Activated CD4-positive, alpha-beta memory T cell treated with anti-CD3 and anti-CD28 coated beads for 36 hours (primary cell): ENCODE measurements at places on chromosomes 4 and X.

GRCh38 chr4:85815796-85816459, 341.0 kb downstream of the ARHGAP24 start:
- DNase-seq, result no peak

GRCh38 chrX:47232197-47232802, 509 bp upstream of the USP11 start:
- DNase-seq, result no peak

GRCh38 chr4:26001413-26001812, 87.4 kb downstream of the SMIM20 start:
- no peak for DNase-seq

DNA sequence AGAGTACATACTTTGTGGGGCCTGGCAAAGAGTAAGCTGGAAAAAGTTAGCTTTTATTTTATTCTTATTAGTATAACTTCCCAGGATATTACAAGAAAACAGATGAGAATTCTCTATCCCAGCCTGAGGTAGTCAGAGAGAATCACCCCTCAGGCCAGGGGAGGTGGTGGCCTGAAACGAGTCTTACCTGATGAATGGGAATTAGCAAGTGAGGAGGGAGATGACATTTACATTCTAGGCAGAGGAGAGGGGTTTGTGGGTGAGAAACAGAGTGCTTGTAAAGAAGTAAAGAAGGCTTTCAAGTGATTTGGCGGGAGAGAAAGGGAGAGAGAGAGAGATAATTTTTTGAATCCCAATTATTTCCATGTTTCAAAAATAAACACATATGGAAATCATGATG, 39.3 kb upstream of the PDK3 start:
- no peak for DNase-seq

DNA sequence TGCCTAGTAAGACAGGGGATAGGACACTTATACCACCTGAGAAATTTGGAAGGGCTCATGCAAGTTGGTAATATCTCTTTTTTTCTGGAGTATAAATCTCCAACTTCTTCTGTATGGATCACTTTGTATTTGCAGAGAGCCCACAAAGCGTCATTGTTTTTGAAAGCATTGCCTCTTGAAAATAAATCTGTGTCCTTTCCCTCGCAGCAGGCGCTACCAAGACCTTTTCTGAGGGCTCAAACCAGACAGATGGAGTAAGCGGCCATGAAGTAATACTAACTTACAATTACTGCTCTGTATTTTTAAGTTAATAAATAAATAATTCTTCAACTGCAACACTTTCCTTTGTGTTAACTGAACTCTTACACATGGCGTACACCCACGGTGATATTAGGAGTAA, 56.0 kb upstream of the FBXW7 start:
- no peak for DNase-seq

DNA sequence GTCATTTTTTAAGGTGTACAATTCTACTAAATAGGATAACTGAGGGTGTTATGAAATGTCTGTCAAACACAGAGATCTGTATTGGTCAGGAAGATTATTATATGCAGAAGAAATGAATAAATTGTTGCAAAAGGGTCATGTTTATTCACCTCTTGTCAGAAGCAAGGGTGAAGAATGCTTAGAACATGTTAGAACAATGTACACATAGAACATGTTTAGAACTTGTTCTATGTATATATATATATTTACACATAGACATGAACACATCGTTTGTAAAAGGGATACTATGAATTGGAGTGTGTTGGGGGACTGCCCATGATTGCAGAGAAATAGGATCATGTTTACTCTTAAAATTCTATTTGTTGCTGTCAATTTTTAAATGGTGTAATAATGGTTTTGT, 28.0 kb upstream of the TMEM150C start:
- DNase-seq, result no peak

DNA sequence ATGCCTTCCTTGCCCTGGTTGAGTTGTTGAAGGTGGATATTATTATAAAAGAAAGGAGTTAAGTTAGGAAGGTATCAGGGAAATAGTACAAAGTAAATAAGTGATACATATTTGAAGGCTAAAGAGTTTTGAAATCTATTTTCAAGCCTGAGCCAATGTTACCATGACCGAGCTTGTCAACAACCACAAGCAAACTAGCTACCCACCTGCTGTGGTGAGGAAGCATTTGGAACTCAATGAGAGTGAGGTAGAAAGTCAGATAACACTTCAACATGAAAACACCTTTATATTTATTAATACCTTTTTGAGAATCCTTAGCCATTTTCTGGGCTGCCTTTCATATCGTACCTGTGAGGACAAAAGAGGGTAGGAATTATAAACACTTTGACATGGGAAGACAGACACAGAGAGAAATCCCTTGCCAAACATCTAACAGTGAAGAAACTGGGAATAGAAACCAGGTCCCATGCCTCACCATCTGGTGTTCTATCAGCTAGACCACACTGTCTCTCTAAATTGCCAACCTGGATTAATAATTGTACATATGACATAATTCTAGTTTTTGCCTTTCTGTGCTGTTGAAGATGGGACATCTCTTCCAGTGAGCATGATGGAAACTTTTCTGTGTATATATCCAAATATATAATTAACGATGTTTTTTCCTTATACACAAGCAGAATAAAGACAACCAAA, 606.4 kb upstream of the NR3C2 start:
- no peak for DNase-seq

DNA sequence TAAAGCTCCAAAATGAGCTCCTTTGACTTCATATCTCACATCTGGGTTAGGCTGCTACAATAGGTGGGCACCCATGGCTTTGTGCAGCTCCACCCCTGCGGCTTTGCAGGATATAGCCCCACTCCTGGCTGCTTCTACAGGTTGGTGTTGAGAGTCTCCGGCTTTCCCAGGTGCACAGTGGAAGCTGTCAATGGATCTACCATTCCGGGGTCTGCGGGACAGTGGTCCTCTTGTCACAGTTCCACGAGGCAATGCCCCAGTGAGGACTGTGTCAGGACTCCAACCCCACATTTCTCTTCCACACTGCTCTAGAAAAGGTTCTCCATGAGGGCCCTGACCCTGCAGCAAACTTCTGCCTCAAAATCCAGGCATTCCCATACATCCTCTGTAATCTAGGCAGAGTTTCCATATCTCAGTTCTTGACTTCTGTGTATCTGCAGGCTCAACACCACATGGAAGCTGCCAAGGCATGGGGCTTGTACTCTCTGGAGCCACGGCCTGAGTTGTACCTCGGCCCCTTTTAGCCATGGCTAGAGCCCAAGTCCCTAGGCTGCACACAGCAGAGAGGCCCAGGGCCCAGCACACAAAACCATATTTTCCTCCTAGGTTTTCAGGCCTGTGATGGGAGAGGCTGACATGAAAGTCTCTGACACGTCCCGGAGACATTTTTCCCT, 342.8 kb downstream of the FAM47B start:
- DNase-seq, result no peak

DNA sequence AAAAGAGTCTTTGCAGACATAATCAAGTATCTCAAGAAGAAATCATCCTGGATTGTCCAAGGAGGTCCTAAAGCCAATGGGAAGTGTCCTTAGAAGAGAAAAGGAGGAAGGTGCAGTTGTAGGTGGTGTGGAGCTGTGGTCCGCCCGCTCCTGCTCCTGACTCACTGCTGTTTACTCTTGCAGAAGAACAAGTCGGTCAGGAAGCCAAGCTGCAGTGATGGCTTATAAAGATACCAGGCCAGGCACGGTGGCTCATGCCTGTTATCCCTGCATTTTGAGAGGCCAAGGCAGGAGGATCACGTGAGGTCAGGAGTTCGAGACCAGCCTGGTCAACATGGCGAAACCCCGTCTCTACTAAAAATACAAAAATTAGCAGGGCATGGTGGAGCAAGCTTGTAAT, 66.4 kb upstream of the ATP6AP2 start:
- no peak for DNase-seq

- DNase-seq, result no peak
Observed at GRCh38 chrX:102654696-102655095, 3.4 kb downstream of the GPRASP1 start.

- DNase-seq, result no peak
Observed at GRCh38 chr4:69156913-69157312, 57.6 kb downstream of the UGT2B11 start.

DNA sequence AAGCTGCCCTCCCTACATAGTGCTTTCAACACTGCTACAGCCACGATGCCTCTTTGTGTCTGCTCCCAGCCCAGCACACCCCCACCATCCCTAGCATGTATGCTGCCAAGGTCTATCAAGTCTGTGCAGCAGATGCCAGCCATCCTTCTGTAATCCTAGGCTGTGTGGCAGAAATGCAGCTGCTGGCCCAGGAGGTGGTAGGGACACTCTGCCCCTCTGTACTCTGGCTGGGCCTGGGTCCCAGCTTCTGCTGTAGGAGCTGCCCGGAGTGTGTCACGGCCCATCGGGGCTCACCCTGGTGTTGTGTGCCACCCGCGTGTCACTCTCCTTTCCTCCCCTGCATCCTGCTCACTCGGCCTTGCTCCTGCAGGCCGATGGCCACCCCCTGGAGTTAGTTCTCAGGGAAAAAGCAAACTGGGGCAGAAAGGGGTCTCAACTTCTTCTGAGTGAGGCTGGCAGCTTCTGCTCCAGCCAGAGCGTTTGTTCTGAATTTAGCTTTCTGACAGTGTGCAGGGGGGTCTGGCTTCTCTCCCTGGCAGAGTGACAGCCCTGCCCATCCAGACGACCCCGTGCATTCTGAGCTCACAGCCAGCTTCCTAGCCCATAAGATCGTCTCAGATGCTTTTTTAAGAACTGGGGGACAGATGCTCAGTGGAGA, 22.7 kb downstream of the PSAPL1 start:
- no peak for DNase-seq

DNA sequence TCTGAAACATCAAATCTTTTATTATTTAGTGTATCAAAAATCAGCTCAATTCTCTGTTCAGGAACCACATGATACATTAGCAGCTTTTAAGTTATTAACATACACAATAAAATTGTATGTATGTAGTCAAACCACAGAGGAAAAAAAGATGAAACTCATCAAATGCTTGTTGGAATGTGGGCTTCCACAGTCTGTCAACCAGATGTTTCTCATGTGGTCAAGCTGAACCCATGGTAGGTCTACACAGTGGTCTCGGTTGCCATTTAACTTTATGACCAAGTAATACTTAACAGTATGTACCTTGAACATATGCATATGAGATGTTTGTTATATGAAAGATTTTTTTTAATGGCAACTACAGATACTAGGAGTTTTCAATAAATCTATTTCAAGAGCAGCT, 427.8 kb downstream of the IL15 start:
- no peak for DNase-seq

DNA sequence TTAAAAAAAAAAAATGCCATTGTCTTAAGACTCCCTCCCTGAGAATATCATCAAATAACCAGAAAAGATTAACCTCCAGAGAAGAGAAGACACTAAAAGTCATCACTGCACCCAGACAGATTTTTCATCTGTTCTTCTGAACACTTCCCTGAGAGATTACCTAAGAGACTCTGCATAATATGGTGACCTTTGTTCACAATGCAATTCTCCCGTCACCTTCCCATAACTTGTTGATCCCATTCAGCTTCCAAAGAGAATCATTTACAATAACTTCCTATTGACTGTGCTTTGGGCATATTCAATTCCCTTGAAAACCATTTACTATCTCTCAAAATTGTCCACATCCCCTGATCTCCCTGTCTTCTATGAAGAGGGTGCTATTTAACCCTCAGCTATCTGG, 85.1 kb upstream of the SMAD1 start:
- no peak for DNase-seq

- no peak for DNase-seq
Observed at GRCh38 chr4:77010841-77011354, 61.3 kb downstream of the SEPTIN11 start.

DNA sequence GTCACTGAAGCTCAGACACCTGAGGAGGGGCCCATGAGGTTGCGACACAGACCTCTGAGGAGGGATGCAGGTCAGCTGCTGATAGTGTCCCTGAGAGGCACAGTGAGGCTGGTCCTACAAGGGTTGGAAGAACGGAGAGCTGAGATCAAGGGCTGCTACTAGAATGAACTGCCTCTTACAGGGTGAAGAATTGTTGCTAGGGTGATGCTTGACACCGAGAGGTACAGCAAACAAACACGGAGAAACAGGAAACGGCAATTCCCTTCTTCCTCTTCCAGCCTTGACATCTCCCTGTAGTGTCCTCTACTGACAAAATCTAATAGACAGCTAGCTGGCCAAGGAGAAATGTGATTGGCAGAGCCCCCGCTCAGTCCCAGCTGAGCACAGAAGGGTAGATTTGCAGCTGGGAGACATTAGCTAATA, 11.8 kb upstream of the HPGDS start:
- no peak for DNase-seq

DNA sequence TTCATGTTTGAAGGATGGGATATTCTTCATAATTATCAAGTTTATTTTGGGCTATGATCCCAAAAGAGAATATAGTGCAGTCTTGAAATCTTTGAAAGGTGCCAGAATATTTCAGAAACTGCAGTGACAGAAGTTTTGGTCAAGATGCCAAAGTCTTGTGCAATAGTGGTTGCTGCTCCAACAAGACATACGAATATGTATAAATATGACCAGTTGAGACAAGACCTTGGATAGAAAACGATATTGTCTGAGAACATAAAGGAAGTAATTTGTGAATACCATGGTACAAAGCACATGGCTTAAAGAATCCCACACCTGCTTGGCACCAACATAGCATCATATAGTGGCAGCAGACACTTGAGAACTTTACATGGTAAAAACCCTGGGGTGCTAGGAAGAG, 48.6 kb upstream of the AMELX start:
- no peak for DNase-seq

- DNase-seq, result no peak
Observed at GRCh38 chr4:186780291-186781031, 56.8 kb upstream of the FAT1 start.

GRCh38 chr4:17347445-17347844, 164.4 kb downstream of the QDPR start:
- DNase-seq, result peak; percentile 42

- DNase-seq, result no peak
Observed at GRCh38 chrX:69815519-69815918, 199.6 kb downstream of the EDA start.
